Mononuclear cell (primary cell): ENCODE measurements at places on chromosomes 4 and X. TPM values are rescaled to one million over a fixed set of nuclear protein-coding genes. Genes with fewer than 3 reads are reported as not detected.

The GABRG1 gene
- total RNA-seq: not detected

The PDCL2 gene
- not detected for total RNA-seq

The LRAT gene
- not detected for total RNA-seq

The PLRG1 gene
- 60.6 TPM for total RNA-seq

The MAGEA11 gene
- not detected for total RNA-seq

The ELMOD2 gene
- total RNA-seq: 11.2 TPM

The PNMA5 gene
- not detected for total RNA-seq

The VGLL1 gene
- not detected for total RNA-seq

The SORBS2 gene
- 2.1 TPM for total RNA-seq

The IGFBP7 gene
- total RNA-seq: 16.6 TPM

The PAGE1 gene
- not detected for total RNA-seq

The SLC38A5 gene
- 4.5 TPM for total RNA-seq

The DOK7 gene
- 0.63 TPM for total RNA-seq

The OCRL gene
- 2.2 TPM for total RNA-seq

The PPP2R2C gene
- total RNA-seq: not detected

The NWD2 gene
- total RNA-seq: under 0.01 TPM

The STBD1 gene
- total RNA-seq: not detected

The ARAP2 gene
- 201 TPM for total RNA-seq

The TSPAN7 gene
- not detected for total RNA-seq

The ZNF732 gene
- total RNA-seq: not detected

The ZBTB49 gene
- 19.1 TPM for total RNA-seq

The VEGFD gene
- not detected for total RNA-seq

The FRMD7 gene
- 0.10 TPM for total RNA-seq

The AFM gene
- not detected for total RNA-seq

The OTC gene
- not detected for total RNA-seq

The SPIN3 gene
- total RNA-seq: 3.3 TPM

The COQ2 gene
- 7.6 TPM for total RNA-seq

The NAT8L gene
- 0.10 TPM for total RNA-seq

The CENPVL3 gene
- not detected for total RNA-seq

The GSX2 gene
- total RNA-seq: not detected

The SULT1B1 gene
- 8.1 TPM for total RNA-seq

The EDA2R gene
- total RNA-seq: 0.10 TPM

The SLC4A4 gene
- 1.3 TPM for total RNA-seq

The JADE3 gene
- 3.0 TPM for total RNA-seq

The BEX5 gene
- 6.8 TPM for total RNA-seq

The UGT2B17 gene
- 0.94 TPM for total RNA-seq
